Cortex of kidney (tissue), 1 donor: ENCODE measurements at places on chromosomes 13 and 19.

DNA sequence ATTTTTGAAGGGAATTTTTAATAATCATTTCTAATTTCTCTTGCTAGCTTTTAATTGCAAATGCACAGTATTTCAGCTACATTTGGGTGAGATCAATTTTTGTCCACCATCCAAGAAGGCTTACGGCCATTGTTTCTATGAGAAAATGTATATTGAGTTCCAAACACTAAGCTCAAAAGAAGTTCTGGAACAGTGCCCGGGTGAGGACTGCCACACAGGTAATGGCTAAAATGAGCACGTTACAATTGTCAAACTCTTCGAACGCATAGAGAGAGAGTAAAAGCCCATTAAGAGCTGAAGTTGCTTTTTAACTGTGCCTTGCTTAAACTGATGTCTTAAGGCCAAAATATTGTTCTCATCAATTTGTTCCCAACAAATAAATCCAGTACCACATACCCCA is 755.0 kb downstream of the DIAPH3 start:
- no peak for DNase-seq

GRCh38 chr19:44748426-44749254 is at the start of gene BCL3:
Gene BCL3, plus strand, starts transcription at chr19:44748708. Its CDS starts 83 bp downstream, at chr19:44748791.
- DNase-seq: no peak

DNA sequence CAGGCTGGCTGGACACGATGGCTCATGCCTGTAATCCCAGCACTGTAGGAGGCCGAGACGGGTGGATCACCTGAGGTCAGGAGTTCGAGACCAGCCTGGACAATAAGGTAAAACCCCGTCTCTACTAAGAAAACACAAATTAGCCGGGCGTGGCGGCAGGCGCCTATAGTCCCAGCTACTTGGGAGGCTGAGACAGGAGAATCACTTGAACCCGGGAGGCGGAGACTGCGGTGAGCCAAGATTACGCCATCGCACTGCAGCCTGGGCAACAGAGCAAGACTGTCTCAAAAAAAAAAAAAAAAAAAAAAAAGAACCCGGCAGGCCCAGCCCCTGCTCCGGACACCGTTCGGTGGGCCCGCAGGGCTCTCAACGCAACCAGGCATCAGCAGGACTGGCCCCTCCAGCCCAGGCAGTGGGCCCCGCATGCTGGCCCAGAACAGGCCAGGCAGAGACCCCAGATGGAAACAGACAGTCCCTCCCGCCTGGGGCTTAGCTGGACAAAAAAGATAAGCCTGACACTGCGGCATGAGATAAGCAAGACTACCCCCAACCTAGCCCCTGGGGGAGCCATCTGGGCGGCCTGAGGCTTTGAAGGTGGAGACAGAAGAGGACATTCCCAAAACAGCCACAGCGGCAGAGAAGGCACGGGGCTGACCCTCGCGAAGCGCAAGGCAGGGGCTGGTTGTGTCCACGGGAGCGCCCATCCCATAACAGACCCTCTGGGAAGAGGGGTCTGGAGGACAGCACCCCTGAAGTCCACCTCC is 11.6 kb downstream of the REXO1 start:
- DNase-seq: no peak

DNA sequence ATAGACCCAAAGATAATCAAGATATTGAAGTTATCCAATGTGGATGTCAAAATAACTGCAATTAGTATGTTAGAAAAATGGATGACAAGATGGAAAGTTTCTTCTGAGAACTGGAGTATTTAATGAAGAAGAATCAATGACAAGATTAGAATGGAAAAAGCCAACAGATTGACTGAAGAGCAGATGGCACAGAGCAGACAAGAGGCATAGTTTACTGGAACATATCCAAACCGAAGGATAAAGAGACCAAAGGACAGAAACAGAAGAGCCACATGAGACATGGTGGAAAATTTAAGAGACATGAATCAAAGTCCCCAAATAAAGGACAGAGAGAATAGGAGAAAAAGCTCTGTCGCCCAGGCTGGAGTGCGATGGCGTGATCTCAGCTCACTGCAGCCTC is 89.6 kb upstream of the RXFP2 start:
- DNase-seq: no peak

DNA sequence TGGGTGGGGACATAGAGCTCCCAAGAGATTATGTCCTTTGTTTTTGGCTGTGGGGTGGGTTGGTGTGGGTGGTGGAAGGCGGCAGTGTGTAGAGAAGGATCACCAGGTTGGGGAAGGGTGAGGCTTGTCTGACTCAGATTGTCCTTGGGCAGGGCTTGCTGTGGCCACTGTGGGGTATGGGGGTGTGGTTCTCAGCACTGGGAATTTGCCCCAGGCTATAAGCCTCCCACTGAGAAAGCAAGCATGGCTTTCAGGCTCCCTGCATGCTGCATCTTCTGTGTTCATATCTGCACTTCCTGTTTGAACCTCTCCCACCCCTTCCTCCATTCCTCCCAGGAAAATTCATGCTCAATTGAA is 34.9 kb downstream of the DNAJC15 start:
- no peak for DNase-seq
